Common myeloid progenitor, CD34-positive (primary cell): ENCODE measurements at places on chromosomes 3 and 15.
A peak's percentile ranks its signal among the peaks of the same experiment; 100 is the strongest.

DNA sequence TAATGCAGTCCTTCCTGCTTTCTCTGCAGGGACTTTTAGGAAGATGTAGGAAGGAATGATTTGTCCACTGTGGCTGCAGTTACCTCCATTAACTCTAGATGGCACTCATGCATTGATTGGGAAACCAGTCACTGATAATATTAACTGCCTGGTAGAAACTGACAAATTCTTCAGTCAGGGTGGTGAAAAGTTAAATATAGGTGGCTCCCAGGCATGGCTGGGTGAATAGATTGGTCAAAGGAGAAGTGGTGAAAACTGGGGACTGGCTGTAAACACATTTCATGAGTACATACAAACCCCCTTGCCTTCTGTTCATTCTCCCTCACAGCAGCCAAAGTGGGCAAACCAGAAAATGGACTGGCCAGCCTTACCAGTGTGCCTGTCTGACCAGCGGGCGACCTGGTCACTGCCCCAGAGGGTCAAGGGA, 333.4 kb downstream of the THSD4 start:
- peak; percentile 41 for DNase-seq

DNA sequence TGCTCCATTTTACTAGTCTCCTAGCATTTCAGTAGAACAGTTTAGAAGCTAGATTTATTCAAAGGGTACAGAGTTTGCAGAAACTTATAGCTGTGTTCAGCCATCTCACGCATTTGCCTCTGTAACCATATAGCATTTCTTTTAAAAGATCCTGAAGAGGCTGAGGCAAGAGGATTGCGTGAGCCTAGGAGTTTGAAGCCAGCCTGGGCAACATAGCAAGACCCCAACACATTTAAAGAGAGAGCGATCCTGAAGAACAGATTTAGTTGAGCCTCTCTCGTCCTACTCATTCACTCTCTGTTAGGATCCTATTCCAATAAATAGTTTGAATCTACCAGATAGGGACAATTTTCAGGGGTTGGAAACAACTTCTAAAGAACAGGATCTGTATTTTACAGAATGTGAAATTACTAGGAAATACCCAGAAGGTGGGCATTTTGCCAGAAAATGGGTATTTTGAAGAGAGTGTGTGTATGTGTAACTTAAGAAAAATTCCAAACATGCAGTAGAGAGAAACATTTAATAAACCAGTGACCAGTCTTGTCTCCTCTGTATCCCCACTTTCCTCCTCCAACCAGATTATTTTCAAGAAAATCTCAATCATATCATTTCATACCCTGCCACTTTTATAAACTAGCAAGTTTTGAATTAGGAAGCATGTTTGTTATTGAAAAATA, 4.5 kb downstream of the EIF3J start:
- no peak for DNase-seq

DNA sequence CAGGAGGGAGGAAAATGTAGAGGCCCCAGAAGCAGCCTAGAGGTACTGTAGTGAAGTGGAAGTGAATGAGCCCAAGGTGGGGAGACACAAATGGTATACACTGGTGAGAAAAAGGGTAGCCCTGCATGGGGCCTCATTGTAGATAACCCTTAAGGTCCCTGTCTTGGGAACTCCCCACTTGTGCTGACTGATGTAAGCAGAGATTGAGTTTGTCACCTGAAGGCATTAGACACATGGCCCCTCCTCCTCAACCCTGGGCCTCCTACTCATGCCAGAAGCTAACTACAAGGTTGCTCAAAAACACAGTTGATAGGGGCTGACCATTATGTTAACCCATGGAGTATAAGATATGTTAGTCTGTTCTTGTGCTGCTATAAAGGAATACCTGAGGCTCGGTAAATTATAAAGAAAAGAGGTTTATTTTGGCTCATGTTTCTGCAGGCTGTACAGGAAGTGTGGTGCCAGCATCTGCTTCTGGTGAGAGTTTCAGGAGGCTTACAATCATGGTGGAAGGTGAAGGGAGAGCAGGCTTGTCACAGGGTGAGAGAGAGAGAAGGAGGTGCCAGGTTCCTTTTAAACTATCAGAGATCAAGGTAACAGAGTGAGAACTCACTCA, 84.6 kb upstream of the RNU6-1 start:
- DNase-seq, result no peak

DNA sequence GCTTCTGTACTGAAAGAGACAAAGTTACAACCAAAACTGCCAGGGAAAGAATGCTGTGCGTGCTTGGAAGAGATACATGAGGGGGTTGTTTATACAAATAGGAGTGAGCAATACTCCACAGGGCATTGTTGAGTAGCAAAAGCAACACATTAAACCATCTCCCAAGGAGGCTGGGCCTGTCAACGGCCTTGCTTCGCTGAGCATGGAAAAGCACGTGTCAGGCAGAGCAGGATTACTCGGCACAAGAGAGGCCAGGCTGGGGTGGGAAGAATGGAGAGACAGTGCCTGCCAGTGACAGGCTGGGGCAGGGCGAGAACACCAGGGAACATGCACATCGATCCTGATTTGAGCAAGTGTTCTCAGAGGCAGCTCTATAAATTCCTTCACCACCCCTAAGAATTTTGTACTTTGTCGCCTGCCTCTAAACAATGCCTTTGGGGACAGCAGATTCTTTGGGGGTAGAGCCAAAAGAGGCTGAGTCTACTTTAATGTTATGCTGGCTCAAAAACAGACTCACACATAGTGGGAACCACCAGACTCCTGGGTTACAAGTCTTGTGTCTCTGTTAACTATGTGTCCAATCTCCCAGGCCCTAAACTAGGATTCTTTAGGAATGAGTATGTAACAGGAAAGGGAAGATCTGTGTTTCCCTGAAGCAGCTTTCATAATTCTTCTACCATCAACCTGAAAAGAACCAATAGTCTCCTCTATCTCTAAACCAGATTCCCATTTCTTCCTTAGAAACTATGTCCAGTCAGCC, 67.2 kb downstream of the LIPC start:
- DNase-seq, result no peak

- no peak for DNase-seq
Observed at GRCh38 chr3:178087376-178087775, 448.9 kb upstream of the KCNMB2 start.

GRCh38 chr15:28103831-28104230, 4.7 kb upstream of the OCA2 start:
- DNase-seq, result no peak

- no peak for DNase-seq
Observed at GRCh38 chr3:147341727-147342126, 64.6 kb downstream of the ZIC4 start.

- peak; percentile 64 for DNase-seq
Observed at GRCh38 chr3:129605922-129606635, 397 bp downstream of the PLXND1 start.

DNA sequence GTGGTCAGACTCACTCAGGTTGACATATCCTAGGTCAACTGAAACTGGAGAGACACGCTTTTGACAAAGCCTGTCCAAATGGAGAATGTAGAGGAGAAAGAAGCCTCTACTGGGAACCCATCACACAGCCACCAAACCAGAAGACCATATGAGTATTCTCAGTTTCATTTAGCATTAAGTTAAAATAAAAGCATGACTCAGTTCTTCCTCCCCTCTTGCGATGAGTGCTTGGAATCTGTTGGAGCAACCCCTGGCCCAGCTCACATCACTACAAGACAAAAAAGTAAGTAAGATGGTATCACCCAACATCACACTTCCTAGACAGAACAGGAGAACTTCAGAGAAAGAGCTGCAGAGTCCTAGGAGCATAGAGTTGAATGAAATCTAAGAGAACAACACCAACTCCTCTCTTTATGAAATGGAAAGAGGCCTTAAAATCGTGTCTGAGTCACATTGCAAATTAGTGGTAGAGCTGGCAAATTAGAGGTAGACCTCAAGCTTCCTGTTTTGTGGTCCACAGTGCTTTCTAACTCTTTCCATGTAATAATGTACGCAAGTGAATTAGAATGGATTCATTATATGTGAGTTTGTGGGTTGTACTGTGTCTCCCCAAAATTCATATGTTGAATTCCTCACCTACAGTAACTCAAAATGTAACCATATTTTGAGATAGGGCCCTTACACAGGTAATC, 51.2 kb downstream of the FGF12 start:
- peak; percentile 21 for DNase-seq

DNA sequence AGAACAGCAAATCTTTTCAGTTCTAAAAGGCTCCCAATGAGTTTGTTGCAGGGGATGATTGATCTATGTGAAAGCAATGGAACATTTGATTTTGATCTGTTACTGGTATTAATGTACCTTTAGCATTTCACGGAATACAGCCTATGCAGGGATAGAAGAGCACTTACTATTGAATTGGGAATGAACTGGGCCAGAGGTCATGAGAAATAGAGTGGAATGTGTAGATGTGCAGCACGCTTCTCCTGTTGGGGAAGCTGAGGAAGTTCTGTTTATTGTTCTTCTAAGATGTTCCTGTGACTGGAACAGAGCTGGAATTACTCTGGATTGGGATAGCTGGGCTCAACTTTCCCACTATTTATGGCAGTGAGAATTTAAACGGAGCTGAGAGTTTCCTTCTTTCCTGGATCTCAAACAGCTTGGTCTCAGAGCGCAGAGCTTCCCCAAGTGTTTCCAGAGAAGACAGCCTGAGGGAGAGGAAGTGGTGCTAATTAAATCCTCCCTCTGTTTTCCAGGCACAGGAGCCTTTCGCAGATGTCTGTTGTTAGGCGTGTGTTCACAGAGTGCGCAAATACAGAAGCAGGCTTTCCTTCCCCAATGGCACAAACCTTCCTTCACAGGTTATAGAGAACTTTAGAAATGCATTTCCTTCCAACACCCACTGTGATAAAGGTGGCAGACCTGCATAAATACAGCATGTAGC, 32.5 kb downstream of the TPRG1 start:
- no peak for DNase-seq

GRCh38 chr3:23019596-23020300, 183.4 kb upstream of the UBE2E2 start:
- peak; percentile 12 for DNase-seq

GRCh38 chr3:152317956-152318355, 49.2 kb downstream of the MBNL1 start:
- DNase-seq, result peak; percentile 55

DNA sequence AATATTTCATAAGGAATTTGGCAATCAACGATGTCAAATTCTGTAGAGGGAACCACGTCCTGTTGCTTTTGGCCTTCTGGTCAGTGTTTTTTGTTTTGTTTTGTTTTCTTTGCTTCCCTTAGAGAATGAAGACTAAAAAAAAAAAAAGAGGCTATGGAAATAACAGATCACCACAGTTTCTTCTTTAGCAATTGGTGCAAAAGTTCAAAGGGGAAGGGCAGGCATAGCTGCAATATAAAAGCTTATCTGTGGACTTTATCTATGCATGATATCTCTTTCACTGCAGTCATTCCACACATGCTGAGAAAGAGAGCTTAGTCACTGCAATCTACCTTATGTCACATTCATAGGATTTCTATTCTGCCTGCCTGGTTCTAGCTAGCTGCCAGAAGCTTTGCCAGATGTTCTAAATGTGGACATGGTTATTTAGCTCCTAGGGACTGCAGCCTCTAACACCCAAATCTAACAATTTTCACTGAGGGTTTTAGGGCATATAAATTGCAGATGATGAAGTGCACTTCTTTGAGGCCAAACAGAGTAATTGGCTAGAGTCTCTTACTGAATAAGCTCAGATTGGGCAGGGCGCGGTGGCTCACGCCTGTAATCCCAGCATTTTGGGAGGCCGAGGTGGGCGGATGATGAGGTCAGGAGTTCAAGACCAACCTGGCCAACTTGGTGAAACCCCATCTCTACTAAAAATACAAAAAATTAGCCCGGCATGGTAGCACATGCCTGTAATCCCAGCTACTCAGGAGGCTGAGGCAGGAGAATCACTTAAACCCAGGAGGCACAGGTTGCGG, 637.2 kb downstream of the NTRK3 start:
- no peak for DNase-seq

DNA sequence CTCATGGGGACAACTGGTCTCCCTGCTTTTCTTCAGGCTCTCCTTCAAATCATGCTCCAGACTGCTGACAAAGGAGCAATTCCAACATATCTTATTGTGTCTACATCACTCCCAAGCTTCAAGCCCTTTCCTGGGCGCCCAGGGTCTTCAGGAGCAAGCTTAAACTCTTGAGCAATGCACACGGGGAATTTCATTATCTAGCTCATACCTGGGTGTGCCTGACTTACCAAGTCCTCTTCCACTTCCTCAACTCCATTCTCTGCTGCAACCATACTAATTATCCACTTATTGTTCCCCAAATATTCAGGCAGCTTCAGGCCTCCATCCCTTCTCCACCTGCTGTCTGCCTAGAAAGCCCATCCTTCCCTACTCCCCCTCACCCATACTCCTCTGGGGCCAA, 50.6 kb downstream of the B3GNT5 start:
- DNase-seq, result no peak

DNA sequence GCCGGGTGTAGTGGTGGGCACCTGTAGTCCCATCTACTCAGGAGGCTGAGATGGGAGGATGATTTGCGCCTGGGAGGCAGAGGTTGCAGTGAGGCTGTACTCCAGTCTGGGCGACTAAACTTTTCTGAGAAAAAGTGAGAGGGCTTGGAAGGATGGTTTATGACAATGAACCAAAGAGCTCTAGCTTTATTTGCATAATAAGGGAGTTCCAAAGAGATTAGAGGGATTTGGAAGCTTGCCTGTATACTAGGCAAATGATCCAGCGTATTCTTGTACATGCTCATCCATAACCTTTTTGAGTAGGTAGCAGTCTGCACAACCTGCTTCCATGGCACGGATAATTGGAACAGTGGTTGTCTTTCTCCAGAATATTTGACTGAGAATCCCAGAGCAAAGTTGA, 251.1 kb downstream of the CHL1 start:
- no peak for DNase-seq

DNA sequence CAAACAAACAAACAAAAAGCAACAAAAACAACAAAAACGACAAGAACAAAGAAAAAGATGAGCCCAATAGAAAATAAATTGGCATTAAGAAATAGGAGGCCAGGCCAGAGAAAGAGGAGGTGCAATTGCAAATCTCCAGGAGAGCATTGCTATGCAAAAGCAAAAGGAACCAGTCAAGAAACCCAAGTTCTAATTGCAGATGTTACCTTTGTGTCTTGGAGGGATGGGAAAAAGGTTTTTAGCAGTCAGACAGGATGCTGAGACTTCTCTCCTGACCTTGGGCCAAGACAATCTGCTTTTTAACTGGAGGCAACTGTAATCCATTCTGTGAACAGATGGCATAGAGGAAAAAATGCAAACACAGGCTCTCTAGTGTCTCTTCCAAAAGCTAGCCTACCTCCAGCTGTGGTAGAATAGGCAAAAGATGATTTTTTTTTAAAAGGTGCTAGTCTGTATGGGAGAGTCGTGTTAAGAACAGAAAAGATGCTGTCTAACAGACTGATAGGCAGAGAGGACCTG, 56.4 kb downstream of the LSAMP start:
- no peak for DNase-seq

DNA sequence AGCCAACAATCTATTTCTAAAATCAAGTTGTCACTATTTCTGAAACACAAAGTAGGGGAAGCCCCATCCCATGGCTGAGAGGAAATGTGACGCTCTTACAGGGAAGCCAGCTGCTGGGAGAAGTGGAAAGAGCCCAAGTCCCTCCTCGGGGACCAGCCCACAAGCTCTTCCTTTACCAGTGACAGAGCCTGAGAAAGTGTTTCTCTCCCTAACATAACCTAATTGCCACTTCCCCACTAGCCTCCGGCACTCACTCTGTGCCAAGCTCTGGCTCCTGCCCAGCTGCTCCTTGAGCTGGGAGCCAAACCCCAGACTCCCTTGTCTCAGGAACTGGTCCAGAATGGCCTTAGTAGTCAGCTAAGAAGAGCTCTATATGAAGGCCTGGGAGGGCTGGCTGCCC, 42.9 kb downstream of the TNFAIP8L3 start:
- DNase-seq, result no peak
